ENCODE measurements at places on chromosomes 2 and 18. TPM values are rescaled to one million over a fixed set of nuclear protein-coding genes. Genes with fewer than 3 reads are reported as not detected.

Gene EIF4E2
- total RNA-seq = 23.4 TPM

Gene REEP1
- 34.2 TPM for total RNA-seq

Gene LIMS4
- 2.9 TPM for total RNA-seq

Gene C1QL2
- total RNA-seq = not detected

Gene DCTN1
- total RNA-seq = 86.5 TPM

Gene SCN9A
- total RNA-seq = 1.1 TPM

Gene GYPC
- total RNA-seq = 53.8 TPM

Gene GALR1
- total RNA-seq = 0.04 TPM

Gene SCYGR4
- total RNA-seq = not detected

Gene SERPINB11
- total RNA-seq = not detected

Gene SLC25A52
- total RNA-seq = not detected

Gene OTOF
- total RNA-seq = 0.33 TPM

Gene POTEJ
- 2.6 TPM for total RNA-seq

Gene DNAJB2
- 33.3 TPM for total RNA-seq
